ENCODE measurements at places on chromosomes 12 and 14. TPM values are rescaled to one million over a fixed set of nuclear protein-coding genes. Genes with fewer than 3 reads are reported as not detected.

Gene NT5DC3
- 1.1 TPM for total RNA-seq

DNA sequence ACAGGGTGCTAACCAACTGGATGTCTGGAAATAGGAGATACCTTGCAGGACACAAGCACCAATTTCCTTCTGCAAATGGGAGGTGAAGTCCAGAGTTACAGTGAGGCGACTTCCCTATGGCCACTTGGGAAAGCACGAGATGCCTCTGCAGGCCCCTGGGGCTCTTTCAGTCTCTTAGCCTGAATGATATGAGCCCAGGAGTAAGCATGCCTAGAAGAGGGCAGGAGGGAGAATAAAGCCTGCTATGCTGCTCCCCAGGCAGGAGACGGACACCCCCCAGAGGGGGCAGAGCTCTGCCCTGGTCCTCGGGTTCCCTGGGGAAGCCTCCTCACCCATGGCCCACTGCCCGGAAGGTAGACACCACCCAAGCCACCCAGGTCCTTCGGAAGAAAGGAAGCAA lies 105.1 kb downstream of the GCH1 start:
- DNase-seq = no peak

DNA sequence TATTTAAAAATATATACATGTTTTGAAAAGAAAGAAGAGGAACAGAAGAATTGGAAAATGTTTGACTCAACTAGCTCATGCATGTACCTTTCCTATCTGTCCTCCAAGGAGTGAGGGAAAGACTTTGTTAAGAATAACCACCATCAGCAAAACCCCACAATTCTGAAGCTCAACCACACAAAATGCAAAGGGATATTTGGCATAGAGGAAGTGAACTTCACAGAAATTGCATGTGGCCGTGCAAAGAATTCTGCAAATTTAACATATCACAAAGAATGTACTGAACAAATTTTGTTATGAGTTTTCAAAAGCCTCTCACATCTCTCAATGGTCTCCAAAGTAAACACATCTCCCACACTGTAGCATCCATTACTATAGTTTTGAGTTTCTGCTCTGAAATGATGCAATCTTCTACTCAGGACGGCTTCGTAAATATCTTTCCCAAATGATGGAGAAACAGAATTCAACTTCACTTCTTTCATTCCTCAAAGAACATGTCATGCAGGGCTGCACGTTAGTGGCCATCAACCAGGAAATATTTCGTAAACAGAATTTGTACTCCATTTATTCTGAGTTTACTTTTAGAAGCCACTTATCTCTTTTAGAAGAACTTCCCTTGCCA lies 17.6 kb downstream of the DUSP6 start:
- no peak for DNase-seq

- DNase-seq = no peak
Observed at GRCh38 chr12:24991209-24992049, 42.5 kb upstream of the BCAT1 start.

DNA sequence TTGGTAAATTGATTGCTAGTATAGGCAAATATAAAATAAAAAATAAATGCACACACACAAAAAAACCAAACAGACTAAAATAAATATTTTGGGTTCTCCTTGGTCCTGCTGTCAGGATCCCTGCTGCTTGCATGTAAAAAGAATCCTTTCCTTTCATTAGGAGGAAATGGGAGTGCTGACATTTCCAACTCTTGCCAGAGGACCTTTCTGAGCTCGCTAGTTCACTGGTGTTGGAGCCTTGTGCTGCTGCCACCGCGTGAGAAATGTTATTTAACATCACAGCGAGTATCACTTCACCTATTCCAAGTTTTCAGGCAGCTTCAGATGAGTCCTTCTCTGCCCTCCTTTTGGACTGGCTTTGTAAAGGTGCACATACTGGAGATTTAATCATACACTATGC lies 358.9 kb downstream of the NPAS3 start:
- DNase-seq = no peak

DNA sequence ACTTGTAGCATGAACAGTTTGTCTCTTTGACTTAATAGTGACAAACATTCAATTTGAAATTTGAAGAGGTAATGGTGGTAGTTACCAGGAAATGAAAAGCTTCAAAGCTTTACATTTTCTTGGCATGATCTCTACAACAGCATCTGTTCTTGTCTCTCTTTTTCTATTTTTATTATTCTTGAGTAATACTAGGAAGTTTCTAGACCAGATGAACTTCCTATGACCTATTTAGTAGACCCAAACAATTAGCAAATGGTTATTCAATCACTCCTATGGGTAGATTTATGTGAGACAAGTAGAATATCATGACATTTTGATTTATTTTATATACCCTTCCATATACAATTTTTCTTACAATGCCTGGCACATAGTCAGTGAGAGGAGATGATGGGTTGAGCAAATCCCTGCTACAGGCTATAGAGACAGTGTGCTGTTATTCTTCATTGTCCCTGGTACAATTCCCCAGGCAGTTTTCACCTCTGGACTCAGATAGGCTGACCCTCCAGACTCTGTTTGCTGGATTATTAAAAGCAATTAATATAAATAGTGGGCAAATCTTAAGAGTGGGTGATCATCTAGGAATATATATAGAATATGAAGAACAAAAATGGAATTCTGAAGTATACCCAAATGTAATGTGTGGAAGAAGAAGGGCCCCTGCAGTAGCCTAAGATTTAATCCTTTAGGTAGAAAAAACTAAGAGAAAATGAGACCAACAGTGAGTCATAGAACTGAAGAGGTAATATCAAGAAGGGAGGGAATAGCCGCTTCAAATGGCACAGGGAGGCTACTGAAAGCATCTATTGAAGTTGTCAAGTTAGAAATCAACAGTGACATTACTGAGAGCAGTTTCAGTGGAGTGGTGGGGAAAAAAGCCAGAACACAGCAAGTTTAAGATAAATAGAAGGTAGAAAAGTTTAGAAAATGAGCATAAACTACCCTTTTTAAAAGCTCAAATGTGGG lies 512.0 kb downstream of the FOXG1 start:
- no peak for DNase-seq

Data from natural killer cell (primary cell).